ENCODE measurements at places on chromosomes 12 and 14.
A peak's percentile ranks its signal among the peaks of the same experiment; 100 is the strongest.

DNA sequence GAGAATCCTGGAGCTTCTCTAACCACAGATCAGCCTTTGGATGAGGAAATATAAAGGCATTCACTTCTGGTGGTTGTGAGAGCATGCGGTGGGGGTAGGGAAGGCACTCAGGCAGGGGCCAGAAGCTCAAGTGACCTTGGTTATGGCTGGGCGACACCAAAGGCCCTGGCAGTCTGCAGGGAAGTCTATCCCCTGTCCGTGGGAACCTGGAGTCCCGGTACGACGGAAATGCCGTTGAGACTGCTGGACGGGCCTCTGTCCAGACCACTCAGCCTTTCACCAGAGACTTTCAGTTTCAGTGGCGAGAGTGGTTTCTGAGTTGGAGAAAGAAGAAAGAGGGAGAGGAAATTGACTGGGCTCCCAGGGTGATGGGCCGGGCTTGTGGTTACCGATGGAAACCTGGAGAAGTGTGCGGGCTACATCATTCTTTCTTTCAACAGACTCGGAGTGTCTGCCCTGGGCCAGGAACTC lies 20.9 kb downstream of the ISCA2 start:
- no peak for DNase-seq

DNA sequence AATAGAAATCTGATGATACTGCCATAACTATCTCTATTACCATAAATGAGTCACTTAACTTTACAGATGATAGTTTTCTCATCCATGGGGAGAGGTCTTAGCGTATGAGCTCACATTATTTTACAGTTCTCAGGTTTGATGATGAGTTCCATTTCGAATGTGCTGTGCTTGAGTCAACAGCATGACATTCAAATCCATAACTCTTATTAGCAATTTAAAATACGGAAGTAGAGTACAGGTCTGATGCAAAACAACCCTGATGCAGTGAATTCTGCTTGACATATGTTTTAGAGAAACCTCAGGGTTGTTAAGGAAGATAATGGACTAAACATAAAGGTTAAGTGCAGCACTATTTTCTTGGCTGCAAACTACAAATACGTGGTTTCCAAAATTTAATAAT lies 30.0 kb downstream of the C14orf39 start:
- DNase-seq = no peak

DNA sequence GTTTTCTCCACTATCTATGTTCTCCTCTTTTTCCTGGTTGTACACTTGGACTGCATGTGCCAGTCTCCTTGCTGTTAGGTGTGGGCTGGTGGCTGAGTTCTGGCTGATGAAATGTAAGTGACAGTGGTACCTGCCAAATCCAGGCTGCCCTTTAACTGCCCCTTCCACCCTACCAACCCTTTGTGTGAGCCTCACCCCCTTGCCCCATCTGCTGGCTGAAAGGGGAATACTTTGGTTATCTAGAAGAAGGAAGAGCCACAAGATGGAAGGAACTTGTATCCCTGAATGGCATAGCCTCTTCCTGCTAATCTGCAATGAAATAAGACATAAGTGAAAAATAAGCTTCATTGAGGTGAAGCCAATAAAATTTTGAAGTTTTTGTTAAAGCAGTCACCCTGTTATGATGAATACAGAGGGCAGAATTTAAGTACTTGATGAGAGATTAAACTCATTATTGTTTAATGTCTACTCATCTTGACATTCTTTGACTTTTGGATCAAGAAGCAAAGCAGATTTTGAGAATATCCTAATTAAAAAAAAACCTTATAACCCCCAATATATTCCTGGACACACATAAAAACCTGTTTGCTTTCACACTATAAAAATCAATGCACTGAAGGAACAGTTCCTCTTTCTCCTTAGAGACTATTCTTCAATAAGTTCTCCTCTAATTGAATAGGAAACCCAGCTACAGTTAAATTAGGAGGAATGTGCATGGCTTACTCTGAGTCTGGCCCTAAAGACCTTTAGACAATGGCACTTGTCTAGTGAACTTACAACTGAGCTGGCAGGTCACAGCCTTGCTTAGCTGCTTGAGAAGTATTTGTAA lies 262.6 kb upstream of the BTG1 start:
- peak; percentile 65 for DNase-seq

GRCh38 chr14:77707724-77708408 lies at the start of the genes ALKBH1 and SLIRP:
TSS of gene ALKBH1 (minus strand) at chr14:77708023. CDS start at chr14:77708004, 19 bp downstream.
TSS of gene SLIRP (plus strand) at chr14:77708103. CDS start at chr14:77708112, 9 bp downstream.
- DNase-seq = peak; percentile 84

- no peak for DNase-seq
Observed at GRCh38 chr14:96922986-96923385, 125.8 kb downstream of the VRK1 start.

DNA sequence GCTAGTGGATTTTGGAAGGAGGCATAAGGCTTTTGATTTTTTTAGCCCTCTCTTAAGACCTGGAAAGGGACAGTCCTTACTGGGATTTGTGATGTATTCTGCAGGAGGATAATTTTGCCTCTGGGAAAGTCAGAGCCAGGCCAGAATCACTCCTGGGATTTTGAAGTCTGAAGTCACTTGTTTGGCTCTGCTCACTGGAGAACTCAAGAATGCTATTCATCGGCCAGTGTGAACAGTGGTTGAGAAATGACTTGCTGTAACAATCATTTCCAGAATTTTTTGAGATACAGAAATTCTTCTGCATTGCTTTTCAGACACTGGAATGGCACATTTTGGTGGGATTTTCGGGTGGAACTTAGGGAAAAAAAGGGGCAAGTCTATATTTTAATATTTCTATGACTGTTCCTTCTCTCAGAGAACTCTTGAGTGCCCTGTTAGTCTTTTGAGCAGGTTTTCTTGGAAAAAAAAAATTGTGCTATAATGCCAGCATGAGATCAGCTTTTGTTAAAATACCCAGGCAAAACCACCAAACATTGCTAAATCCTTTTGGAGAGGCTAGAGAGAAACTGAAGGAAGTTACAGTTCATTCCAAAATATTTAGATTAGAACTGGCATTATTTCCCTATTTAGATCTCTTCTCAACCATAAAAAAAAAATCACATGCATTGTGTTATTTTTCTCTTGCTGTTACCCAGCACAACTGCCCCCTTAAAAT lies 26.1 kb upstream of the BHLHE41 start:
- DNase-seq = no peak

DNA sequence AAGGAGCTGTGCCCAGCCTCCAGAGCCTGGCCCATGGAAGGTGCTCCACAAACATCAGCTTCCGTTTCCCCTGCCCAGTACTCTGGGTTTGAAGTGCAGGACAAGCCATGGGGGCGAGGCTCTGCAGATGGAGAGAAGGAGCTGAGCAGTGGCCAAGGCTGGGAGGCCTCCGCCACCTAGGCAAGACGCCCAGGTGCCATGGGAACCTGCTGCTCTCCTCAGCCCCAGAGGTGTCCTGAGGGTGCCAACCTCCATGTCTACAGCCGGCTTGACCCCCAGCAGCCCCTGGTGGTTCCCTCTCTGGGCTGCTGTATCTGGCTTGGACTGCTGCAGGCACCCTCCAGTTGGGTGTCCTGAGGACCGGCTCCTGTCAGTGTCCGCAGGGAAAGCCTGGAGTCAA lies 12.4 kb downstream of the KRT71 start:
- DNase-seq = no peak

DNA sequence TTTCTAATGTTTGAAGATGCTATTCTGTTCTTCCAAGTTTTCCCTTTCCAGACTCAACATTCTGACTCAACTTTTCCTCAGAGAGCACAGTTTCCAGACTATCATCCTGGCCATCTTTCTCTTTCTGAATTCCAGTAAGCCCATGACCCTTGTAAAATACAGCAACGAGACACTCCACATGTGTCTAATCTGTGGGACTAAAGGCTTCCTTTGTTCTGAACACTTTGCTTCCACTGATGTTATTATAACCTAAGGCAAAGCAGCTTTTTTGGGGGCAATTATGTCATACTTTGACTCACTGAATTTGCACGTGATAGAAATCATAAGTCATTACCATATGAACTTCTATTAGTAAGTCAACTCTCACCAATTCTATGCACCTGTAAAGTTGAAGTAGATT lies 6.3 kb upstream of the ART4 start:
- DNase-seq = no peak

DNA sequence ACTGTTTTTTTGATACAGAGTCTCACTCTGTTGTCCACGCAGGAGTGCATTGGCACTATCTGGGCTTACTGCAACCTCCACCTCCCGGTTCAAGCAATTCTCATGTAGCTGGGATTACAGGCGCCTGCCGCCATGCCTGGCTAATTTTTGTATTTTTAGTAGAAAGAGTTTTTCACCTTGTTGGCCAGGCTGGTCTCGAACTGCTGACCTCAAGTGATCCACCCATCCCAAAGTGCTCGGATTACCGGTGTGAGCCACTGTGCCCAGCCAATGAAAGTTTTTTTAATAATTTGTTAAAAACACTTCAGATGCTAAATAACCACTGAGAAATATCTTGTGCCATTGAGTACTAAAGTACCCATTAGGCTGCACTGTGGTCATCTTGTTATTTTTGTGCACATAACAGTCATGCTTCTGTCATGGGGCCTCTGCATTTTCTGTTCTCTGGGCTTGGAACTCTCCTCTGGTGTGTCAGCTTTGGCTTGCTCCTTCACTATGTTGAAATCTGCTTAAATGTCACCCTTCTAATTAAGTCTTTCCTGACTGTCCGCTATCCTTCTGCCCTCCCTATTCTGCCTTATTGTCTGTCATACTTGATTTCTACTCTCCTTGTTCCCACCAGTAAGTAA lies 105.1 kb downstream of the KTN1 start:
- no peak for DNase-seq

GRCh38 chr12:62618930-62619329 lies 152.3 kb downstream of the MON2 start:
- no peak for DNase-seq

- peak; percentile 75 for DNase-seq
Observed at GRCh38 chr14:23056145-23056955, 970 bp downstream of the CDH24 start.

DNA sequence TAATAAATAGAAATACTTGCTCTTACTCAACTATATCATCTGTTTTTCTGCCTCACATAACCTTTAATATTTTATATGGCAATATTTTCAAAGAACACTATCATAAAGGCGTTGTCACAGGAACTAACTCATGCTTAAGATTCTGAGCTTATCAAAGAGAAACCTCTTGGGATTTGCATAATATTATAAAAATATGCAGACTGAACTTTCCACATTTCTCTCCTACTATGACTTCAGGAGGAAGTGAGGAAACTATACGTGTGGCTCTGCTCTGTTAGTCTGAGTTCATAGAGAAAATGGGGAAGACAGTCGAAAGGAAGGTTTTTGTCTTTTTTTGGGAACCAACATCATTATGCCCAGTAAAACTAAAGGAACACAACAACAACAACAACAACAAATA lies 124.7 kb downstream of the GARIN6 start:
- DNase-seq = no peak

DNA sequence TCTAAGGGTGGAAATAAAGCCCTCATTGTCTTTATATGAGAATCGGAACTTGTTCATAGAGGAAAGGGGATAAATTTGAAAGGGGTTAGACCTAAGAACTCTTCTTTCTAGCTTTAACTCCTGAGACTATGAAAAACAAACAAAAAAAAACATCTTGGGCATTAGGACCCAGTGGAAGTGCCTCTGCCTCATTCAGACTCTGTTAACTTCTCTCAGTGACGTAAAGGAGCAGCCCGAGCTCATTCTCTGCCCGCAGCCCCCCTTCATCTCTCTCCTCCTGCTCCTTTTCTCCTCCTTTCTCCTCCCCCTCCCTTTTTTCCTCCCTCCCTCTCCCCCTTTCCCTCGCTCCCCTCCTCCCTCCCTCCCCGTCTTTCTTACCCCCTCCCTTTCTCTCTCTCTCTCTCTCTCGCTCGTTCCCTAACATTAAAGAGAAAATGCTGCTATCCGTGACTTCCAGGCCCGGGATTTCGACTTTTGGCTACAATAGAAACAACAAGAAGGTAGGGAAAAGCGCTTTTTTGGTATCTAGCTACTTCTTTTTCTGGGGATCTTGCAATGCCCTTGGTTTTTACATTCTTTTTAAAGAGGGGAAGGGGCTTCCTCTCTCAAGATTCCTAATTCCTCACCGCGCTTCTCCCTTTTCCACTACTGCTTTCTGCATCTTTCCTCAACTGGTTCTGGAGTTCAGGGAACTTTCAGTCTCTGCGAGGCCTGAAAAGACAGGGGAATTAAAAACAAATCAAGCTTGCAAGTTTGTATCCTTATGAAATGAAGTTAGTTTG lies at the start of gene RBMS2:
Gene RBMS2, plus strand, starts transcription at position 231 of the 782 bp plus-strand sequence. Its CDS starts 204 bp downstream, at position 435.
- peak; percentile 35 for DNase-seq

- no peak for DNase-seq
Observed at GRCh38 chr14:89466944-89467343, 49.9 kb upstream of the FOXN3 start.

GRCh38 chr14:47507861-47508260 lies 167.5 kb downstream of the MDGA2 start:
- no peak for DNase-seq

DNA sequence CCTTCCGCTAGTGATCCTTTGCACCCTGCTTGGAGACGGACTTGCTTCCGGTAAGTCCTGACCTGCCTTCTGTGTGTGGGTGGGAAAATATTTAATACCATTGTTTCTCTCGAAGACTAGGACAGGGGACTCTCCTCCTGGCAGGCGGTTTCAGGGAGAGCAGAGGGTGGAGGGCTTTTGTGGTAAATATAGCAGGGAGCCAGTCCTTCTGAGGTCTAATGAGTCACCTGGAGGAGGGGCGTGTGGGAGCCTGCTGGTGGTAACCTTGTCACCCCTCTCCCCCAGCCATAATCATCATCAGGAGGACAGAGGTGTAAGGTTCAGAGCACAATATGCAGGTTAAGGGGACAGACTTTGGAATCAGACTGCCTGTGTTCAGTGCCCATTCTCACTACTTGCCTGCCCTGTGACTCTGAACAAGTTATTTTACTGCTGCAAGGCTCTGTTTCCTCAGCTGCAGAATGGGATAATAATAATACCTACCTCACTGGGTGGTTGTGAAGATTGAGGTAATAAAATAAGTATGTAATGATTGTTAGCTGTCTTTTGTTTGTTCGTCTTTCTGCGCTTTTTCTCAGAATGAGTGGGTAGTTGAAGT lies 47.4 kb downstream of the SUSD6 start:
- no peak for DNase-seq

GRCh38 chr12:106585105-106585520 lies 2.3 kb downstream of the RFX4 start:
- no peak for DNase-seq

DNA sequence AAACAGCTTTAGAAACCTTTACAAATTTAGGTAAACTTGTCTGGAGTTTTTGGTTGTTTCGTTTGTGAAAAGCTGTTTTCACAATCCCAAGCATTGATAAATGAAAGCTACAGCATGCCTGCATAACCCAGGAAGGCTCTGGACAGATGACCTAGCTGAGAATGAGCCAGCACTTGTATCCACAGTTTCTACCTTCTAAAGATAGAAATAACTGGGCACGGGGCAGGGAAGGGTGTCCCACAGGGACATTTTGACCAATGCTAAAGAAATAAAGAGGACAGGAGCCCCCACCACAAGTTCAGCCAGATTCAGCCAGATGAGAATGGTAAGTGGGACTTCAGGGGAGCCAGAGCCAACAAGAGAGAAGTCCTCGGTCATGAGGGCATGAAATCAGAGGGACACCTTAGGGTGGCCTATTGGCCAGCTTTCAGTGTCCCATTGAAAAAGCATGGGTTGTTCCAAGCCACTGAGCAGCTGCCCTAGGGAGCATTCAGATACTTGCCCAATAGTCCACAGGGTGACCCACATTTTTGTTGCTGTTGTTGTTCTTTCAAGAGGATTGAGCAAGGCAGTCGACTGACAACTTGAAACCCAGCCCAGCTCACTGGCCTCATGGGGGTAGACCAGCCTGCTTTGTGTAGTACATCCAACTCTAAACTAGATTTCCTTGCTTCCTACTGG lies 140.3 kb upstream of the NUDT4 start:
- DNase-seq = no peak
